C1 segment of cervical spinal cord (tissue), 14 donors: ENCODE measurements at places on chromosomes 1 and 21.

GRCh38 chr1:246417152-246417812 is 89.8 kb downstream of the SMYD3 start:
- DNase-seq: no peak

- DNase-seq: no peak
These were observed 5.0 kb downstream of the TMEM125 start for GRCh38 chr1:43274804-43275180.

DNA sequence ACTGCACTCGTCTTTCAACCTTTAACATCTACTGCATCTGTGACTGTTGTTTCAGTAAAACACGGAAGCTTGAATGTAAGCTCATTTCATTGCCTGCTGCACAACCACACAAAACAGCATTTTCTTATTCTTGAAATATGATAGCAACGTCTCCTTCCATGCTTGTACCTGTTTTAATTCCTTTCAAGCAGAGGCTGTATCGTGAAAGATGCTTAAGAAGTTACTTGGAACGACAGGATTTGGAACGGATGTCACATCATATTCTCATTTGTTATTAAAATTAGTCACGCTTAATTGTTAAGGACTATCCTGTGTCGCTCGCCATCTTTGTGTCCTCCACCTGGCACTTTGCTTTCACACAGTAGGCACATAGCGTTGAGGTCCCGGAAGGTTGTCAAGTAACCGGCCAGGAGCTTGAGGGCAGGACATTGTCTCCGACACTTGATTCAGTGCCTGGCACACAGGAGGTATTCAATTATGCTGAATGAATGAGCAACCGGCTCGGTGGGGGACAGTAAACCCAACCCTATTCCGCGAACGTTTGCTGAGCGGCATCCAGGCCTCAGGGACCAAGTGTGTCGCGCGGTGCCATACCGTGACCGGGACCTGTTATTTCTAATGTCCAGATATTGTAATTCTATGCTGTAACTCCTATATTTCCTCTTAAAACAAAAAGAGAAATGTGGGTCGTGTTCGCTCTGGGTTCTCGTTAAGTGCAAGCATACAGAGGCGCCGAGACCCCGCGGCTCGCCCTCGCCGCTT is 499 bp upstream of the SH3GLB1 start:
- DNase-seq: peak; percentile 76

- DNase-seq: no peak
These were observed 6.0 kb upstream of the NLRP3 start for GRCh38 chr1:247409869-247410544.

DNA sequence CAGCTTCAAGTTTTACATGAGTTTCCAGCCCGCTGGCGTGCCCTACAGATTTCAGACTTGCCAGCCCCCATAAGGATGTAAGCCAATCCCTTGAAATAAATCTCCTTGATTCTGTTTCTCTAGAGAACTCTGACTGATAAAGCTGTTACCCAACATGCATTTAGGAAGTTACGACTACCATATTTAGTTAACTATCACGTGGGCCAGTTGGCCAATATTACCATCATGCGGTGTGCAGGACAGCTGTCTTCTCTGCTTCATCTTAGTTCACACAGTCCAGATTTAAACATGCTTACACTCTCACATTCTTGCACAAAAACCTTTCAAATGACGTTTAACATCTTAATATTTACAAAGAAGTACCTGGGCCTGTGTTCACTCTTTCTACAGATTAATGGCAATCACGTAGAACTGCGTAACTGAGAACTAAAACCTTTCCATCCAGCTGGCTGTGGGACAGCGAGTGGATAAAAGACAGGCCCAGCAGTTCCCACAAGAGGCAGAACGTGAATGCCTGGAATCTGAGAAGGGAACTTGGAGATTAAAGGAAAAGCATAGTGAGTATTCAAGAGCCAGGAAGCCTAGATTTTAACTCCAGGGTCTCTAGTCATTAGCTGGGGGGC is 20.8 kb downstream of the FAM177B start:
- DNase-seq: no peak
